ENCODE measurements at places on chromosomes 2 and 18.

GRCh38 chr2:11945139-11946126 is 199.0 kb downstream of the LPIN1 start:
- DNase-seq, result no peak

DNA sequence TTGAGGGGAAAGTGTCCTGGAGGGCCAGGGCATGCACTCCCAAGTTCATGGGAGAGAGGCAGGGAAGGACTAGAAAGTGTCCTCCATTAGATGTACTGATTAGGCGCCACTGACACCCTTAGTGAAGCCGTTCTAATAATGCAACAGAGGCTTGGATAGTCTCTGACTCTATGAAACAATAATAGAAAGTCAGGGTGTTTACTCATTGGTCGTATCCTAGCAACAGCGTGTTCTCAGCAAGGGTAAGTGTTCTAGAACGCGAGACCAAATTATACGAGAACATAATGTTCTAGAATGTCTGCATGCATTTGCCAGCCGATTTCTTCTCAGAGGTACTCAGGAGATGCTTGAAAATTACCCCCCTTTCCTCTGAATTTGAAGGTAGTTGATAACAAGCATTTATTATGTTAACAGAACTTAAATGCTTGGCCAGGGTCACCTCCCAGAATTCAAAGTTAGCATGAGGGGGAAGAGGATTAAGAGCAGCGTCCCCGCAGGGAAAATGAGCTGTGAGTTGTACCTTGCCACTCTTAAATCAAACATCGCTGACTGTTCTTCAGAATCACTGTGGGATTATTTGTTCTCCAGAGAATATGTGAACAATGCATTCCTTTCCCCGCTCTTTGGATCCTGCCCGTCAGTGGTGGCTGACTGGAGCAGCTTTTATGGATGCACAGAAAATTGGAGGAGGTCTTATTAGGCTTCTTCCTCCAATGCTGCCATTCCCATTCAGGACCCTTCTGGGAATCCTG is 33.7 kb upstream of the PDIA6 start:
- DNase-seq, result no peak

DNA sequence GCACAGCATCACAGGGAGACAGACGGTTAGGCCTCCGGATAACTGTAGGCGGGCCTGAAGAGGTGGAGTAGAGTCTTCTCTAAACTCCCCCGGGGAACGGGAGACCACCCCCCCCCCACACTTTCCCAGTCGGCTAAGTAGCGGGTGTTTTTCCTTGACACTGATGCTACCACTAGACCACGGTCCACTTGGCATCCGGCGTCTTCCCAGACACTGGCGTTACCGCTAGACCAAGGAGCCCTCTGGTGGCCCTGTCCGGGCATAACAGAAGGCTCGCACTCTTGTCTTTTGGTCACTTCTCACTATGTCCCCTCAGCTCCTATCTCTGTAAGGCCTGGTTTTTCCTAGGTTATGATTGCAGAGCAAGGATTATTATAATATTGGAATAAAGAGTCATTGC is 25.7 kb upstream of the NCL start:
- DNase-seq, result no peak

- DNase-seq, result peak; percentile 89
These were observed 7.6 kb upstream of the ASXL2 start for GRCh38 chr2:25885933-25886332.

DNA sequence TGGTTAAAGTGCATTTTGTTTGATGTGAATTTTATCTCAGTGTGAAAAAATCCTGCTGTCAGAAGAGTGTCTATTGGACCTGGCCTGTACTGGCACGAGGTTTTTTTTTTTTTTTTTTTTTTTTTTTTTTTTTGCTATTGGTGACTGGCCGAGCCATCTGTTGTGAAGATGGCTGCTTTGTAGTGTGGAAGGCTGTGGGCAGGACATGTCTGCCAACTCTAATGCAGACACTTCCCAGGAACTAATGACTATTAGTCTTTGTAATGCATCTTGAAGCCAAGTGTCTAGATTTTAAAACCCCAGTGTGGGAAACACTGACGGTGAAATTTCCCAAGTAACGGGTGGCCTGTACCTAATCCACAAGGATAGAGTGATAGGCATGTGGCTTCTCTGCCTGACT is 34.3 kb downstream of the ZAP70 start:
- DNase-seq, result peak; percentile 47

GRCh38 chr2:224836263-224836662 is 120.1 kb upstream of the CCDC195 start:
- peak; percentile 82 for DNase-seq

GRCh38 chr18:59229701-59230443 is 9.9 kb downstream of the GRP start:
- DNase-seq, result peak; percentile 51

GRCh38 chr2:140136366-140136765 is 1356.2 kb upstream of the NXPH2 start:
- DNase-seq, result no peak

DNA sequence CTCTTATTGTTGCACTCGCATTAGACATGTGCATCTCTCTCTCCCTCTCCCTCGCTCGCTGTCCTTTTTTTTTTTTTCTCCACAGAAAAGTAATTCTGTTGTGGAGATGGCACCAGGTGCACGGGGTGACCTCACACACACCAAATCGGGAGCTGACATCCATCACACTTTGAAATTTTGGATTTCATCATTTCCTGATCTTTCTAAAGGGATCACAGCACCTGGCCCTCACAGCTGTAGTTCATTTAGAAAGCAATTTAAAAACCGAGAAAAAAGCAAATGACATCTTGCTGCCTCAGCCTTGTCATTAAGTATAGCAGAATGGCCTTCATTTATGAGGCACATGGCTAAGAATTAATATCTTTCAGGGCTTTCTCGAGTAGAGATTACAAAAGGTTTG is 717.2 kb downstream of the RNF144A start:
- DNase-seq, result no peak

DNA sequence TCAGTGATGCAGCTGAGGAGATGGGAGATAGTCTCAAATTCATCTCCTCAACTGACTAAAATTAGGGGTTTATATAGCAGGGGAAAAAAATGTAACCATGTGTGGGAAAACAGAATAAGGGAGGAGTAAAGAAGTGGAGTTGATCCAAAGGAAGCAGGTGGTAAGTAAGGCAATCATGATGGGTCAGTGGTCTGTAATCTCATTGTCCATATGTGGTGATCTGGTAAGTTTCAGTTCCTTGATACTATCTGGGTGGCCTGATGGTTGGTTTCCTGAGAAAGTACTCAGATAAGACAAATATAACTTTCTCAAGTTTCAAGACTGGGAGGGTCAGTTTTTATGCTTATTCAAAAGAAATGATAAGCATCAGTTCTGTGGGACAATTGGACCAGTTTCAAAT is 312.3 kb upstream of the KCNJ3 start:
- DNase-seq, result no peak

DNA sequence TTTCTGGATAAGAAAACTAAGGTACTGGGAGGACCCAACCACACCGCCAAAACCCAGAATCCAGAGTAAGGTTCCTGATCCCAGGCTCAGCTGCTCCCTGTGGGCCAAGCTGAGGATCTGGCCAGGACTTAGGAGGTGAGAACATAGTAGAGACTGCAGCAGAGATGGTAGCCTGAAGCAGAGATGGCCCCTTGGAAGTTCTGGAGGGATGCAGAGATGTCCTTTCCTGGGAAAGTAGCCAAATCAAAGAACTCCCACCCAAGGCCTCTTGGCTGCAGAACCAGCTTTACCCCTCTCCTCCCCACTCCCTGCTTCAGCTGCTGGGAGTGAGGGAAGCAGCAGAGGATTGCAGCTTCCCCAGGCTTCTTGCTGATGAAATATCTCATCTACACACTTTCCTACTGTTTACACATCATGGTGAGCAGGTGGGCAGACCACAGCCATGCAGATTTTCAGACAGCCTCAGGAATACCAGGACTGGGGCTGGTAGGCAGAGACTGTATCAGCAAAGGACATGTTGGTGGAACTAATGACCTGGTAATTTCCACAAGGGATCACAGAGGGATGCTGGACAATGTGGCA is 32.7 kb downstream of the TMEM17 start:
- no peak for DNase-seq

DNA sequence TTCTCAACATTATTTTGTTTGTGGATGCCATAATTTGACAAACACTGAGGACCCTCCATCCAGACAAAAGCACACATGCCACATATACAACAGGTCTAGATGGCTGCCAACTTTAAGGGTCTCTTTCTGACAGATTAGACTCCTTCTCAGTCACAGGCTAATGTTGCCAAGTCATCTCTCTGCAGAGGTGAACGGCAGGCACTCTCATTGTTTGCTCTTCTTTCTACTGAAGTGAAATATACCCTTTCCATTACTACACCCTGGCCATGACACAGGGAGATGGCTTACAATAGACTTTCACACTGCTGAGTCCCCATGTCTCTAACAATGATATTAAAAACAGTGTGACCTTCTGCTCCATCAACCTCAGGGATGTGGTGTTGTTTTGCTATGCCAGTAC is 47.5 kb upstream of the ZNF397 start:
- DNase-seq, result no peak

GRCh38 chr2:117057016-117057415 is 757.5 kb upstream of the DDX18 start:
- no peak for DNase-seq

- DNase-seq, result peak; percentile 64
These were observed 54.0 kb downstream of the GATA6 start for GRCh38 chr18:22223254-22223964.

- DNase-seq, result no peak
These were observed 16.1 kb downstream of the PPP3R1 start for GRCh38 chr2:68236103-68236734.

DNA sequence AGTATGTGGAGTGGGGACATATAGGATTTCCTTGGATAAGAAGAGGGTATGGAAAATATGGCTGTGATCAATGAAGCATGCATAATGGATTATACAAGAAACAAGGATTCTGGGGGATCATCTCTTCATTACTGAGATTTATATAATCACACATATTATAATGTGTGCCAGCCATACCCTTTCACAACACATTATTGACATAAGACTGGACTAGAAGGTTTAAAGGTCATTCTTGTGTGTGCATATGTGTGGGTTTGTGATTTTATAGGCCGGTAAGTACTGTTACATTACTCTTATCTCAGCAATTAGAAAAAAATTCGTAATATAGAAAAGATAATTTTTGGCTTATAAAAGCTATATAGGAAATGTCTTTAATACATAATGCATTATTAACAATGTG is 62.2 kb upstream of the DCC start:
- no peak for DNase-seq

GRCh38 chr2:85813211-85813981 is 59.6 kb downstream of the ATOH8 start:
- no peak for DNase-seq

- no peak for DNase-seq
These were observed 63.4 kb downstream of the COL6A3 start for GRCh38 chr2:237350597-237350996.

DNA sequence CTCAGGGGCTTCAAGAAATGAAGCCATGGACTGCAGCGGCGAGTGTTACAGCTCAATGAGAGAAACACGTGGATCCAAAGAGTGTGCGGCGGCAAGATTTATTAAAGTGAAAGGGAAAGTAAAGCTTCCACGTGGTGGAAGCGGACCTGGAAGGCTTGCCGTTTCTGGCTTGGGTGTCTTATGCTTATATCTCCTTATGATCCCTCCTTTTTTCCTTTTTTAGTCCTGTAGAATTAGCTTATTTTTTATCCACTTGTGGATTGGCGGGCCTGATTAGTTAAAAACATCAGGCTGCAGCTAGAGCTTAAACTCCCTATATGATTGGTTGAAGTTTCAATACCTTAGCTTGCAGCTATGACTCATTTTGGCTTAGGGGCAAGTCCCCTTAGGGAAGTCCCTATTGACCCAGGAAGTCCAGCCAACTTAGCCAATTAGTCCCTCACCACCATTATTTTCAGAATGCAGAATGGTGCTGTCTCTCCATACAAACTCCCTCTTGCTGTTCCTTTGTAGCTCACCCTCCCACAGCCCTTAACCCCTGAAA is 11.6 kb upstream of the HNMT start:
- DNase-seq, result no peak

- no peak for DNase-seq
These were observed 1.5 kb downstream of the CRYGC start for GRCh38 chr2:208128136-208128535.

DNA sequence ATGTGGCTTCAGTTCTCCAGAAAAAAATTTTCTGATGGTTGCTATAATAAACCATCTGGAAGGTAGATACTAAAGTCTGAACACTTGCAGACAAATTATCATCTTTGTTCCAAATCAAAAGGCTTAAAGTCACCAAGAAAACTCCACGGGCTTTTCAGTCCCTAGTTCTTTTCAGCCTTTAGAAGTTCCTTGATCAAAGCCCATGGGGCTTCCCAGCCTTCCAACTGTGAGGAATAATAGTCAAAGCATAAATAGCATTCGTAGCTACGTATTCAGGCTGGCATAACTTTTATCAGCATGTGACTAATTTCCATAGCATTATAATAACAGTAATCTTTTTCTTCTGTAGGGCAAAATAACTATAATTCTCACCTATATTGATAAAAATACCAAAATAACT is 13.9 kb downstream of the SCG2 start:
- no peak for DNase-seq

GRCh38 chr2:60394463-60394862 is 159.0 kb downstream of the BCL11A start:
- peak; percentile 56 for DNase-seq

DNA sequence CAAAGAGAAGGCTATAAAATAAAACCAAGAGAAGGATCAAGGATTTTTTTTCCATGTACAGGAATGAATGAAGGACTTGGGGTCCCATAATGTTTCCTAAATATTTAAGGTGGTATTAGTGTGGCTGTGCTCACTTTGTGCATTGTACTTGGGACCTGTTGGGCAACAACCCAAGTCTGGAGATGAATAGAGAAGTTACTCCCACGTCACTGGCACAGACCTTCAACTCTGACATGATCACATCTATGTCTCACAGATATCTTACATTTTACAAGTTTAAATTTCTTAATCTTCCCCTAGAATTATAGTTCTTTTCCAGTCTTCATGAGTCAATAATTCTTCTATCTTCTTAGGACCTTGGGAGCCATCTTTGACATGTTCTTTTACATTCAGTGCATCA is 133.4 kb downstream of the PLCL1 start:
- DNase-seq, result no peak

DNA sequence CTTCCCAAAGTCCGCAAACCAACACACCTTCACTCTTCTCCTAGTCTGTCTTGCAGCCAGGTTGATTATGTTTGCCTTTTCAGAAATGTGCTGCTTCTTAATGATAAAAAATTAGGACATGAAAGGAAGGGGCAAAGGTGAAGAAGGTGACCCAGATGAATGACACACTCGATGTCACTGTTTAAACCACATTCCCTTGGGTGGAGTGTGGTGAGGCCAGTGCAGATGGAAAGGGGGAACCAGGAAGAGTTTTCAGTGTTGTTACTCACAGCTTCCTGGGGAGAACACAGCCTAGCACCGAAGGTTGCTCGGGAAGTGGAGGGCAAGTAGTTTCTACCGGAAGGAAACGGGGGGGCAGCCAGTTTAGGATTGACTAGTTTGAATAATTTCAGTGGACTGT is 57.2 kb upstream of the BOD1L2 start:
- DNase-seq, result no peak

DNA sequence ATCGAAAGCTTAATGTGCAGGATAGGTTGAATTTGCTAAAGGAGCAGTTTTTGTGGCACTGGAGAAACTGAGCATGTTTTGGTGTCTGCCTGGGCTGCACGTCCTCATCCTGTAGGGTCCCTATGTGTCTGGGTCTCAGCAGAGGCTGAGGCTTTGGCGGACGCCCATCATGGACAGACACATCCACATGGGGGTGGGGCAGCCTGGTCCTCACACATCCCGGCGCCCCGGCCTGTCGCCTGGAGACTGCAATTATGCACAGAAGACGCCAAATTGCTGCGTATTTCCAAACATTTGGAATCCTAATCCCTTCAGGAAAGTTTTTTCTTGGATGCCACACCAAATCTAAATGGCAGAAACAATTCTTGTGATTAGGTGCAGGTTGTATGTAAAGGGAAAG is 128.2 kb upstream of the TWIST2 start:
- DNase-seq, result no peak
